Activated naive CD4-positive, alpha-beta T cell (primary cell): ENCODE measurements at places on chromosomes 1 and 21.

- DNase-seq, result peak; percentile 70
Observed at GRCh38 chr1:2786329-2787162, 14.9 kb downstream of the TTC34 start.

- DNase-seq, result no peak
Observed at GRCh38 chr1:228756457-228756856, 21.2 kb downstream of the RHOU start.

DNA sequence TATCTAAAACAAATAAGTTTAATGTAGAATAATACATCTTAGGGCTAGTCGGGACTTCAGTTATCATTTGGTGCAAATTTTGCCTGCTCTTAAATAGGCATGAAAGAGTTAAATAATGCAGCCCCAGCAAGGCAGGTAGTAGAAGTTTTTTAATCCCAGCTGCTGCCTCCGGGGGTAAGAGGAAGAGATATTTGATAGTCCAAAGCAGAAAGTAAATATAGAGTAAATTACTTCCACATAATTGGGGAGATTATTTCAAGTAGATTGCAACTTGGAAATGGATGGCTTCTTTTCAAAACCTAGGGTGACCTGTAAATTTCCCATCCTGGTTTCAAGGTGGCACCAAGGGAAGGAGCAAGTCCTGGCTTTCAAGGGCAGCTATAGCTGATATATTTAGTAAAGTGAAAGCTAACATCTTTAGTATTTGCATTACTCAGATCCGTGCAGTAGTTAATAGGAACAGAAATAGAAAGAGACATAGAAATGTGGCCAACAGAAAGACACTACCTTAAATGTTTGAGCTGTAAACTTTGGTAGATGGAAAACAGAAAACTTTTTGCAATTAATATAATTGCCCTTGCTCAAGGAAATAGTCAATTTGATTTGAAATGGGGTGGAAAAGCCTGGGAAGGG, 109.1 kb downstream of the LMO4 start:
- no peak for DNase-seq

DNA sequence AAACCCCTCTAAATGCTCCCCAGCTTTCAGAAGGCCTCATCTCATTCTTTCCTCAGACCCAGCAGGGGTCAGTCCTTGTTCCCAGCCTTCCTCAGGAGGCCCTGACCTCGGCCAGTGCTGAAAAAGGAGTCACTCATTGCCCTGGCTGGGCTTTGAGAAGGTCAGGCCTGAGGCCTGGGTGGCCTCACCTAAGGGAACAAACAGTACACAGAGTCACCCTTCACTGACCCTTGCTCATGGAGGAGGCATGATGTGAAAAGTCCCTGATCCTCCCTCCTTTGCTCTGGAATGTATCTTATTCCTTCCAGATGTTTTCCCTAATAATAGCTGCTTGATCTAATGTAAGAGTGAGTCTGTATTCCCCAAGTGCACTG, 117.7 kb upstream of the SLC44A3 start:
- no peak for DNase-seq

- DNase-seq, result no peak
Observed at GRCh38 chr1:205348554-205349487, 7.9 kb downstream of the KLHDC8A start.

- no peak for DNase-seq
Observed at GRCh38 chr1:184773762-184774320, 19.2 kb upstream of the EDEM3 start.

DNA sequence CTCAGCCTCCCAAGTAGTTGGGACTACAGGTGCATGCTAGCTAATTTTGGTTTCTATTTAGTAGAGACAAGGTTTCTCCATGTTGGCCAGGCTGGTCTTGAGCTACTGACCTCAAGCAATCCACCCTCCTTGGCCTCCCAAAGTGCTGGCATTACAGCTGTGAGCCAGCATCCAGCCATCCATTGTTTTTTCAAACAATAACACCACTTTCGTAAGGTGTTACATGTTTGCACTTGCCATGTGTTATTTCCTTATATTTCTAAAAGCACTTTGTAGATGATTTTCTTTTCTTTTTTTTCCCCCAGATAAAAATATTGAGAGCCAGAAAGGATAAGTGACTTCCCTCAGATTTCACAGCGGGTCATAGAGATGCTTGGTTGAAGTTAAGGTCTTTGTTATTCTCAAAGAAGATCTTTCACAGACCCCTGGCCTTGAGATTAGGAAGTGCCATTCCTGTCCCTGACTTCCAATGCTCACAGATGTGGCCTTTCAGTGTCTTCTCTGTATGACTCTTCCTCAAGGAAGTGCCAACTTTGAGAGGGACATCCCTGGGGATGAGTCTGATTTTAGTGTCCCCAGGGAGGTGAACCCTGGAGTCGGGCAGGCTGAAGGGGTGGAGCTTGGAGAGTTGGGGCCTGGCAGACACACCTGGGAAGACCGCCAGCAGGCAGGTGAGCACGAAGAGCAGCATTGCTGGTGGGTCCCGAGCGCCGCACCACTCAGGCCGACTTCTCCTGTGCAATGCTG, 6.3 kb downstream of the PIGR start:
- no peak for DNase-seq

DNA sequence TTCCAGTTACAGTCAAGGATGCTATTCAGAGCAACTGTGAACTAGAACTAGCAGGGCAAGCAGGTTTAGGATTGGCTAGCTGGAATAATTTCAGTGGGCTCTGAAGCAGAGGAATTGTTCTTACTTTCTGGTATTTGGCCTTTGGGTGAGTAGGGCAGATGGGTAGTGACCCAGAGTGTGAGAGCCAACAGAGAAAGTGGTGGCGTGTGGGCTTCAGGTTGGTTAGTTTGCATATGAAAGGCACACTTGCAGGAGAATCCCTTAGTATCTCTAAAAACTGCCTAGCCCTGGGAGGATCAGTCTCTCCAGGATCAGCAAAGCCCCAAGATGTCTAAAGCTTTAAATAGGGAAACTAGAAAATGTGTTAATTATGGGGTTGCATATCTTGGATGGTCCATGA, 67.6 kb upstream of the LRRC8B start:
- DNase-seq, result no peak

DNA sequence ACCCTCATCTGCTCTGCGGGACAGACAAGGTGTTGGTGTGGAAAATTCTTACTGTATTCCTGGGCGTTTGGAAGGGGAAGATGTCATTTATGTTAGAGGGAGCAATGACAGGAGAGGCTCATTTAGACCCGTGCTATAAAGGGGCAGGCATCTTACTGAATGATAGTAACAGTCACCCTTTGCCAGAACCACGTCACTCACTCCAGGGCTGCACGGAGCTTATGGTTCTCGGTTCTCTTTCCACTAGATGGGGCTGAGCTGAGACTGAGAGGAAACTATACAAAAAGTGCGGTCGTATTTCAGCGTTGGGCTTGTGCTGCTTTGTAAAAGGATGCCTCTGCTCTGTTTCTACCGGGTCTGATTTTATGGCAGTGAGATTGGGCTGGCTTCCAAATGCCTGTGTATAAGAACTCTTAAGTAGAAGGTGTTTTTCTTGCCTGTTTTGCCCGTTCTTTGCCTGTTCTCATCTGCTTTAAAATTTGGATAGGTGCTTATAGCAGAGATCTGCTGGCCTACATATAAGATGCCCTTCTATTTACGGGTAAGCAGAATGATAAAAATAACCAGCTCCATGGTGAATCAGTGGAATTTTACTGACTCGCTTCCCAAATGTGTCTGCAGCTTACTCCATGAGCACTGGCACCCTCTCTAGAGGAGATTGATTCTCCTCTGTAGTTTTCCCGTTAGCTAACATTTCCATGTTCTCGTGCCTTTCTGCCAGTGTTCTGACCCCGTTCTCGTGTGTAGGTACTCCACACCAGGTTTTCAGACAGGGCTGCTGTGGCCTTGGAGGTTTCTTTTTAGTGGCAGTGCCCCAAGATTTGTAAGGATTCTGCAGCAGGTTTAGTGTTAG, 55.9 kb downstream of the MRPS6 start:
- peak; percentile 9 for DNase-seq

DNA sequence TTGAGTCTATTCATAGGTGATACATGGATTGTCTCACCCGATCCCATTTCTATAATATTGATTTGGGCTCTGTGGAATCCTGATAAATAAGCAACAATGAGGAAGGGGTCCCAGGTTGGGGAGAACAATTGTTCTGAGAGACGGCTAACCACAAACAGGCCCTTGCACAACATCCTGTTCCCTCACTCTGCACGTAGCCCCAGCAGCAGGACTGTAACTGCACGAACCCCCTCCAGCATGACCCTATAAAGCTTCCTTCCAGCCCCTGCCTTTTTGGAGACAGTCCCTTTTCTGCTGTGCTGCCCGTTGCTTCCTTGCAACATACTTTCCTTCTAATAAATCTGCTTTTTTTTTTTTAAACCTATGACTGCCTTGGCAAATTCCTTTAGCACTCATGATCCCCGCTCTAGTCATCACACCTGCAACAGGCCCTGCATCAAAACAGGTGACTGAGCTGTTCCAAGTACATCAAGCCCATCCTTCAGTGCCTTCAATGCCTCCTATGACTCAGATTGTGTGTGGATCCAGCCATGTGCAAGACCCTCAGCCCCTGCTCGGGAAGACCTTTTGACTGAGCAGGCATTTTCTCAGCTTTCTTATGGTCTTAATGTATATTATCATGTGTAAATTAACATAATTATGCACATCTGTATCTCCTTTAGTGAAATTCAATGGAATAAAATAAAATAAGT, 63.7 kb upstream of the B3GALNT2 start:
- no peak for DNase-seq

- DNase-seq, result no peak
Observed at GRCh38 chr1:214404571-214405213, 123.7 kb downstream of the SMYD2 start.

DNA sequence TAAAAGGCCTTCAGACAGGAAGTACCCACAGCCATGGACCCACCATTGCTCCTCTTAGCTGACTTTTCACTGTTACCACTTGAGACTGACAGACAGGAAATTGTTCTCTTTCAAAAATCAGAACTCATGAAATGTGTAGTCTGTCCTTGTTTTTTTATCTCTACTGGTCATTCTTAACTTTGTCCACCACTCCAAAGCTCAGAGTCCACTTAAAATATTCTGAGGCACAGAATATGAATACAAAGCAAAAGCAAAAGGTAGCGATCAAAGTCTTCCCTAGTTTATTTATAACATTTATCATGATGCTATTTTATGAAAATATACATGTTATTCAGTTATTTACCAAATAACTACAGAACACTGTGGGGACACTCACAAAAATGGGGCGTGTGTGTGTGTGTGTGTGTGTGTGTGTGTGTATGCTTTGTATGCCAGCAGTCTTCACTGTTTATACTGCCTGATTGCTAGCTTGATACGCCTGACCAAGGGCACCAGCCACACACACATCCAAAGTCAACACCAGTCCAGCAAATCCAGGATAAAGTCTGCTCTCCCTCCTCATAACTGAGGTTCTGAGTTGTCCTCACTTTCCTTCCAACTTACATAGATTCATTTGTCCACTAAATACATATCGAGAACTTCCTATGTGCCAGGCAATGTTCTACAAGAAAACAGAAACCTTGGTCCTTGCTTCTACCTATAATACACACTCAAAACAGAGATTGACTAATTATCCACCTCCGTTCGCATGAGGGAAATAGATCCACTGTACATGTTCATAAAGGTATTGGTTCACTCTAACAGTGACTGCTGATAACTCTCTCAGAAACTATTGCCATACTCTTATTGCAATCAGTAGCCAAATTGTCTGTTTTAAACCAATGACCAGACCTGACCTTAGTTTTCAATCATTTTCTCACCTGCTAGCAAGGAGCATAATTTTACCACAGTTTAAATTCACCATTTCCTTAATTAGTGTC, 79.4 kb downstream of the ERICH3 start:
- no peak for DNase-seq

DNA sequence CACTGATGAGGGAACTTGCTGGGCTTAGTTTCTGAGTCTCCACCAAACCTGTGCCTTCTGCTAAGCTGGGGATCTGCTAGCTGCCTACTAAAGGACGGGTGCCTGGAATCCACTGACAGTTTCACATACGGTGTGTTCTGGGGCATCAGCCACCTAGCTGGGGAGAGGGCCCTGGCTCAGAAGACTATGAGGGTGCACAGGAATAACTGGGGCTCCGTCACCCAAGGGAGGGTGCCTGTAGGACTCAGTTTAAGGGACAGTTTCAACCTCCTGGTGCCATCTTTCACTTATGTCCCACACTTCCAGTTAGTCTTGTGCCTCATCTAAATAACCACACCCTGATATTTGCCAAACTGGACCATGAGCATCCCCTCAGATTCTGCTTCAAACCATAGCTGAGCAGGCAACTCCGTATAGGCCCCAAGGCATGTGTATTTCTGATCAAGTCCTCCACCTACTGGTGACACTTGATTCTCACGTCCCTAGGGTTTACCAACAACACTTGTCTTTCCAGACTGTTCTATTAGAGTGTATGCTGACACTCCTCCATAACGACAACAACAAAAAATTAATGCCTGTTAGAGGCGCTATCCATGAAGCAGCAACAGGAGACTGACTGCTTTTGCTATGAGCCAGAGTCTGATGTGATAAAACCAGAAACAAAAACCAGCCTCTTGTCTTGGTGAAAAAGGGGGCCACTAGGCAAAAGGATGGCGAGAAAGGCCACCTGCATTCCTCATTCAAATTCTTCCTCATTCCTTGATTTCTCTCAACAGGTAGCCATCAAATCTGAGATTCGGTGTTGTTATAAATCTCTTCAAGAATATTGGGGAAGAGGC, 55.0 kb upstream of the PAXBP1 start:
- DNase-seq, result no peak

GRCh38 chr1:8536515-8536914, 218.6 kb downstream of the SLC45A1 start:
- no peak for DNase-seq

DNA sequence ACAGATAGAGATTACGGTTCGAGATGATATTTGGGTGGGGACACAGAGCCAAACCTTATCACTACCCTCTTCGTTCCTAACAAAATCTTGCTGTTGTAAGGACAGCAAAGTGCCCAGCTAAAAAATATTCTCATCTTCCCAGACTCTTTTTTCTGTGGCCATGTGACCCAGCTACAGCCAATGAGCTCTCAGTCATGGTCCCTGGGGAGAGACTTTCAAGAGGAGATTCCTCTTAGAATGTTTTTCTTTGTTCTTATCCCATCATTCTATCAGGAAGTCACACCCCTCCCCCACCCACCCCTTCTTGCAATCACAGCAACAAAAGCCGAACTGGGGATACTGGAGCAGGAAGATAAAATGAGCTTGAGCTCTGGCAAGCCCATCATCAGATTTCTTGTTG, 247.1 kb downstream of the CHRM3 start:
- DNase-seq, result no peak

- no peak for DNase-seq
Observed at GRCh38 chr1:243270097-243270864, 14.4 kb downstream of the SDCCAG8 start.
